Large intestine (tissue), 12 donors: ENCODE measurements at places on chromosomes 1 and 21. TPM values are rescaled to one million over a fixed set of nuclear protein-coding genes. Genes with fewer than 3 reads are reported as not detected.
A peak's percentile ranks its signal among the peaks of the same experiment; 100 is the strongest.

DNA sequence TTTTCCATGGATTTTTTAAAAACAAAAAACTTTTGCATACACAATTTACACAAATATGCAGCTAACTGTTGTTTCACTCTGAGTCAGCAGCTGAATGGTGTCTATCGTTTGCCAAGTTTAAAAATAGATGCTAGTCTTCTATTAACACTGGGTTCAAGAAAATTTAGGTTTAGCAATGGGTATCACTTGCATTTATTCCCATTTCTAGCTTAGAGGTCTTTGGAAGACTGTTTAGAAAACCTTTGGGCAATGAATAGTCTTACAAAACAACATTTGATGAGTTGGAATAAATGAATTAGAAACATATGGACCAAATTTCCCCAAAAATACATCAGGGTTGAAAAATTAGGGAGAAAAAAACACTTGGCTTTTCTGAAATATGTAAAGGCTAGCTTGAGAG, 165.8 kb downstream of the LYPLAL1 start:
- H3K36me3 ChIP-seq: no peaks in the 10 kb centered on the region
- H3K27ac ChIP-seq: no peak overlapping the region
- no peak overlapping the region for H3K4me3 ChIP-seq
- no peaks in the 10 kb centered on the region for H3K4me1 ChIP-seq
- no peaks in the 10 kb centered on the region for H3K27me3 ChIP-seq
- DNase-seq: no peak

DNA sequence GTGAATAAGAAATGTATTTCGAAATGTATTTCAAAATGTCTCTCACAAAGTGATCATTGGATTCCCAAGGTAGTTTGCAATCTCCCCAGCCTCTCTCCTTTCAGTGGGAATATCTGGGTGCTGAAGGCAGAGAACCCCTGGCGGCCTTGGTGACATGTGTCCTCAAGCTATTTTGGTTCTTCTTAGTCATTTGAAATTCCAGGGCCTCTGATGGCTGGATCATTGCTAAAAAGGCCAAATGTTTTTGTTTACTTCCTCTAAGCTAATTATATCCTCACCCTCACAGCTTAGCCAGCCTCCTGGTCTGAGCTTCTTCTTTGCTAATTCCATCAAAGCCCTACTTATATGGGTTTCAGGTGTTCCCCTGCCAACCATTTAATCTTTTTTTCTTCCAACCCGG, 71.2 kb downstream of the LRRC40 start:
- DNase-seq: no peak
- H3K27me3 ChIP-seq: no peaks in the 10 kb centered on the region
- no peaks in the 10 kb centered on the region for H3K36me3 ChIP-seq
- no peak overlapping the region for H3K27ac ChIP-seq
- no peaks in the 10 kb centered on the region for H3K4me1 ChIP-seq

- H3K27ac ChIP-seq: no peak overlapping the region
- no peak for DNase-seq
- no peaks in the 10 kb centered on the region for H3K36me3 ChIP-seq
- H3K4me1 ChIP-seq: no peaks in the 10 kb centered on the region
- H3K27me3 ChIP-seq: no peaks in the 10 kb centered on the region
Measured at GRCh38 chr21:26710155-26710554, 135.1 kb downstream of the ADAMTS1 start.

DNA sequence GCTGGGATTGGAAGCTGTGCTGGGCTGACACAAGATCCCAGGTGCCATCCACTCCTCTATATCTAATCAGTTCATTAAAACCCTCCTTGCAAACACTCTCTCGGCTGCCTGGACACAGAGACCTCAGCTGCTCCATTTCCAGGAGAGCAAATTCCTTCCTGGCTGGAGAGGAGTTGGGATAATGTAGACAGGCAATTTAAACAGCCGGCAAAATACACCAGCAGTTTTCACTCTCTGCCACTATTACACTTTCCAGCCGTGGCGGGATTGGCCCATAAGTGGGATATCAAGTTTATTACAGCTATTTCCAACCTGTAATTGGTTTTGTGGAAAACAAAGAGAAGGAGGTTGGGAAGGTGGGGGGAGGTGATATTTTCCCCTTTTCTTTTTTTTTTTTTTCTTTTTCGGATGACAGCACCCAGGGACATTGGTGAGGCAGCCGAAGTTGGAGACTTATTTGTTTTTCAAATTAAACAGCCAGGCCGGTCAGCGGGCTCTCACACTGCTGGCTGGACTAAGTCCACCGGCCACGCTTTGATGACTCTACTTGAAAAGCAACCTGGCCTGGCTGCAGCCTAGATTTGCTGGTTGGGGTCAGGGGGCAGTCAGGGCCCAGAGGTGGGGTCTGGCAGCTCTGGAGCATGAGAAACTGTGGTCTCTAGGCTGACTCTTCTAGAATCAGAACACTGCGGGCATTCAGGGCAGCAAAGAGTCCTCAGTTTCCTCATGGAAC, 177.4 kb downstream of the IGSF21 start:
- no peak overlapping the region for H3K27ac ChIP-seq
- H3K4me1 ChIP-seq: no peaks in the 10 kb centered on the region
- DNase-seq: no peak
- H3K36me3 ChIP-seq: no peaks in the 10 kb centered on the region

DNA sequence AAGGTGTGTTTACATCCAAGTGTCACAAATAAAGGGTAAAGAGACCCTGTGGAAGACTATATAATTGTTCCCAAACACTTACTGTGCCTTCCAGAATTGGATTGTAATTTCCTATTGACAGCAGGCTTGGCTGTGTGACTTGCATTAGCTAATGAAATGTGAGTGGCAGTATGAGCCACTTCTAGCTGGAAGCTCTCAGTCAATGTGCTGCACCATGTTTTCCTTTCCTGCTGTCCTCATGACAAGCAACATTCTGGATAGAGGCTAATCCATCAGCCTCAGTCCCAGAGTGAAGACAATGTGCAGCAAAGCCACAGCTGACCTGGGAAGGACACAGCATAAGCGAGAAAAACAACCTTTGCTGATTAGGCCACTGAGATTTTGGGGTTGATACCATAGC, 5.9 kb upstream of the FOXJ3 start:
- peak; percentile 17 for DNase-seq
- H3K4me3 ChIP-seq: no peak overlapping the region
- H3K36me3 ChIP-seq: no peaks in the 10 kb centered on the region
- H3K27ac ChIP-seq: peak overlapping the region; percentile 38
- peaks cover 22% of the 10 kb centered on the region for H3K4me1 ChIP-seq

DNA sequence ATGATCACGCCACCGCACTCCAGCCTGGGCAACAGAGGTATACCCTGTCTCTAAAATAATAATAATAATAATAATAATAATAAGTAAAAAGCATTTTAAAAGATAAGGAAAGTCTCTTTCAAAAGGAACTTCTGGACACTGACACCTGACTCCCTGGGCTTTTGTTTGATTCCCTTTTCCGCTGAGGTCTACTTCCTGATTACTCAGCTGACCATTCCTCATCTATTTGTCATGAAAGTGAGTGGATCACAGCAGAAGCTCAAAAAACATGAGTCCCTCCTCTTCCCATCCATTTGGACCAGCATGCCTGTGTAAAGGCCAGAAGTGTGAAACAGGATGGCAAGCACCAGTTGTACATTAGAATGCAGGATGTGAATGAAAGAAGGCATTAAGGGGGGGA, 61.1 kb upstream of the FBXO28 start:
- no peaks in the 10 kb centered on the region for H3K36me3 ChIP-seq
- no peak overlapping the region for H3K27ac ChIP-seq
- H3K4me1 ChIP-seq: no peaks in the 10 kb centered on the region

GRCh38 chr1:224735159-224735558, 119.0 kb downstream of the CNIH3 start:
- no peak overlapping the region for H3K27ac ChIP-seq
- no peaks in the 10 kb centered on the region for H3K36me3 ChIP-seq
- peaks cover 3% of the 10 kb centered on the region for H3K4me1 ChIP-seq

Gene CDCA8
- polyA plus RNA-seq: 10.1 TPM

Gene S100A9
- polyA plus RNA-seq: 40.3 TPM

Gene FCRL1
- polyA plus RNA-seq: 0.52 TPM
